OCI-LY7 (cell line): ENCODE measurements at places on chromosomes 5 and 9.

DNA sequence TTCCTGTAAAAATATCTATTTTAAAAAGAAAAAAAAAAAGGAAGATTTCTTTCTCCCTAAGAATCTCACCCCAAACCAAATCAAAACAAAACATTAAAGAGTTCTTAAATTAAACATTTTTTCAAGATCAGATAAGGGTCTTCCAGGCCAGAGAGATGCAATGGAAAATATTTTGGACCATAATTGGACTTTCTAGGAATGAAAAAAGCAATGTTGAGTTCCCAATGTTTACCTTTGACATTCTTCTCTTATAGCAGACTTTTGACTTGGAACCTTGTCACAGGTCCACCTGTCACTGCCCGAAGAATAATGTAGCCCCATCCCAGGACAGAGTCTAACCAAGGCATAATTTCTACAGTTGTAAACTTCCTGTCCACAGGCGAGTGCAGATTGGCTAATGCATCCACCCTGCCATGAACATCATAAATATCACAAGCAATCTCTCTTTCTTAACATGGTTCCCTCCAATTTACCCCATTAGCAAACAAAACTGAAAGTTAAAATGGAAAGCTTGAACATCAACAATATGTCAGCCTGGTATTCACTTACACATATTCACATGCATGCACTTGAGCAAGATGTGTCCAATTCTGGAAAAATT, 121.7 kb upstream of the ZNF366 start:
- DNase-seq = no peak

- DNase-seq = no peak
Measured at GRCh38 chr5:180170106-180170809, 38.8 kb downstream of the RASGEF1C start.

- no peak for DNase-seq
Measured at GRCh38 chr5:60362158-60362557, 337.8 kb downstream of the DEPDC1B start.

GRCh38 chr9:131101207-131101964, 5.1 kb downstream of the AIF1L start:
- DNase-seq = no peak

GRCh38 chr9:126367139-126367538, 40.5 kb downstream of the MVB12B start:
- DNase-seq = no peak

GRCh38 chr5:68460147-68460798, 244.7 kb downstream of the PIK3R1 start:
- peak; percentile 68 for DNase-seq
